ENCODE measurements at places on chromosomes 7 and 10.

- peak; percentile 25 for DNase-seq
Observed at GRCh38 chr10:31299119-31299518, 19.9 kb upstream of the ZEB1 start.

DNA sequence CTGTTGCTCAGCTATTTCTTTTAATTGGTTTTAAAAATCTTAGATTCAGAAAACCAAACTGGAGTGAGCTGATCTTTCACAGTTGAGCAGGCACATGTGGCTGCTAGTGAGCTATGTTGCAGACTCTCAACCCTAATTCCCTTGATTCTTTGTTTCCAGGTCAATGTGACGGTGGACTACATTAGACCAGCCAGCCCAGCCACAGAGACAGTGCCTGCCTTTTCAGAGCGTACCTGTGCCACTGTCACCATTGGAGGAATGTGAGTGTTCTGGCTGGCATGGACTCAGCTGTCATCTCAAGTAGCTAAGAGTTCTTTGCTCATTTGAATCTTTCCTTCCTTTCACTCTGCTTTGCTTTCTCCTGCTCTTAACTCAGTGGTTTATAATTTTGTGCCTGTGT, 187.1 kb downstream of the LRRC4 start:
- DNase-seq, result no peak

DNA sequence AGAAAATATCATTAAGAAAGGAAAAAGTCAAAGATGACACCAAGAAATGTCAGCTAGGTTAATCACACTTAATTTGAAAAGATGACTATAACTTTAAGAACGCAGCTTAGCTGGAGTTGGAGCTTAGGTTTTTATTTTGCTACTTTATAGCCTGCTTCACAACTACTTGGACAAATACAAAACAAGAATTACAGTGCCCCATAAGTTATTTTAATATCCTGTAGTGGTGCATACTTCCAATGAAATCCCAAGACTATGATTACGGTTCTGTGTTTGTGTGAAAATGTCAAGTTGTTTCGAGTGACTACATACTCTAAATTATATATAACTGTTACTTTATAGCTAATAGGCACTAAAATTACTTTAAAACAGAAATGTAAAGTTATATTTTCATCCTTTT, 244.6 kb upstream of the MGMT start:
- DNase-seq, result no peak

- no peak for DNase-seq
Observed at GRCh38 chr7:72032934-72033333, 379.2 kb downstream of the CALN1 start.

DNA sequence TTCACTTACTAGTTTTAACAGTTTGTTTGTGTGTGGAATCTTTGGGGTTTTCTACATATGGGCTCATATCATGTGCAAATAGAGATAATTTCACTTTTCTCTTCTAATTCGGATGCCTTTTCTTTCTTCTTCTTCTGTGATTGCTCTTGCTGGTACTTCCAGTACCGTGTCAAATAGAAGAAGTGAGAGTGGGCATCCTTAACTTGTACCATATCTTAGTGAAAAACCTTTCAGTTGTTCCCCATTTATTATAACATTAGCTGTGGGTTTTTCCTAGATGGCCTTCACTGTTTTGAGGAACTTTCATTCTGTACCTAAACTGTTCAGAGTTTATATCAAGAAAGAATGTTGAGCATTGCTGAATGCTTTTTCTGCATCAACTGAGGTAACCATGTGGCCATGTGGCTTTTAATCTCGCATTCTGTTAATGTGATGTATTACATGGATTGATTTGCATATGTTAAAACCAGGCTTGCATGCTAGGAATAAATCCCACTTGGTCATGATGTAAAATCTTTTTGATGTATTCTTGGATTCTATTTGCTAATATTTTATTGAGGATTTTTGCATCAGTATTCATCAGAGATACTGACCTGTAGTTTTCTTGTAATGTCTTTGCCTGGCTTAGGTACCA, 78.7 kb downstream of the FAM107B start:
- DNase-seq, result no peak

DNA sequence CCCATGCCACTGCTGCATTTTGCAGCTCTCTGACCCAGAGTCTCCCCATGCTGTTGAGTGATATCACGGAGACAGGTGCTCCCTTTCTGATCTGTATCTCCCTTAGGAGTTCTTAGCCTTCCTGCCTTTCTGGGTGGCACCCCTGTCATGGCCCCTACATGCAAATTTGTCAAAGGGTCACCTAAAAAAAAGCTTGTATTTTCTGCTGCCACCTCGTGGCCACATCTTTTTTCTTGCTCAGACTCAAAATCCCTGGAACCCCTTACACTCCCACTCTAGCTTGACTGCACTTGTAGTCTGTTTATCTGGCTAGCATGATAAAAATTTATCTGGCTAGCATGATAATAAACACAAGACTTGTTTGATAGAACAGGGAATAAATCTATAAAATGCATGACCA, 809.1 kb downstream of the SORCS1 start:
- DNase-seq, result no peak

DNA sequence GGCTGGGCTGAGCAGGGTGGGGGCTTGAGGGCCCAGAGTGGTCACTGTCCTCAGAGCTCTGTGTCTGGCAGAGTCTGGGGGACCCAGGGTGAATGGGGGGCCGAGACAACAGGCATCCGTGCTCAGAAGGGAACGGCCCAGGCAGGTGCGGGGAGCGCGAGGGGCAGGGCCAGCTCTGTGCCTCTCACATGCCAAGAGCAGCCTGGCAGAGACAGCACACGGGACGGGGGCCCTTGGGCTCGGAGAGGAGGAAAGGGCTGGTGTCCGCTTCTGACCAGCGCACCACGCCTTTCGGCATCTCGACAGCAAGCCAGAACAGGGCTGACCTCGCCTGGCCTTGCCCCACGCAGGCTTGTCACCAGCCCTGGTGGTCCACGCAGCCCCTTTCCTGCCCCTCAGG, 13.4 kb downstream of the AMZ1 start:
- no peak for DNase-seq

- no peak for DNase-seq
Observed at GRCh38 chr10:93027508-93027907, 33.1 kb upstream of the CYP26C1 start.

GRCh38 chr10:132098539-132099388, 33.0 kb downstream of the JAKMIP3 start:
- DNase-seq, result no peak

- no peak for DNase-seq
Observed at GRCh38 chr7:45970454-45970853, 49.4 kb upstream of the IGFBP3 start.

DNA sequence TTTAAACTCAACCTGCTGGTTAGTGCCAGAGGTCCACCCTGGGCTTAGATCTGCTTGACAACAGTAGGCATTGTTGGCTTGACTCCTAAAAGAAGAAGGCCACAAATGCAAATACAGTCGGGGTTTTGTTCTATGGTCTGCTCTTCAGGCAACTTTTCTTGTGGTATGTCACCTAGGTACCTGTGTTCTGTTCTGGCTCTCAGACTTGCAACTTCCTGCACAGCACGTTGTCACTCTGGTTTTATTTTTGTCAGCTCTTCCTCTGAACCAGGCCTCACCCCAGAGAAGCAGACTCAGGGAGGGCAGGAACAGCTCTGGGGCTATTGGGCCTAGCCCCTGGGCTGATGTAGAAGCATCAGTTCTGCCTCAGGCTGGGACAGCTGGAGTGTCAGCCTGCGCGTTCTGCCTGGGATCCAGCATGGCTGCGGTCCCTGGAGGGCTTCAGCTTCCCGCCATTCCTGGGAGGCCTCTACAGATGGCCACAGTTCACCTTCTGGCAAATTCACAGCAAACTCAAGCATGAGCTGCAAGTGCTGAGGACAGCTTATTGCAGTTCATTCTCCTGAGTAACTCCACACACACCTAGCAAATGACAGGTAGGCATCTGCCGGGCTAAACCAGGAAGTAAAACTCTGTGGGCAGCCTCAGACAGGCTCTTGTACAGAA, 11.0 kb upstream of the PDCD4 start:
- DNase-seq, result peak; percentile 81

GRCh38 chr7:78020874-78021249, 222.3 kb downstream of the PHTF2 start:
- no peak for DNase-seq

- DNase-seq, result no peak
Observed at GRCh38 chr7:32477649-32477980, 12.6 kb downstream of the LSM5 start.

DNA sequence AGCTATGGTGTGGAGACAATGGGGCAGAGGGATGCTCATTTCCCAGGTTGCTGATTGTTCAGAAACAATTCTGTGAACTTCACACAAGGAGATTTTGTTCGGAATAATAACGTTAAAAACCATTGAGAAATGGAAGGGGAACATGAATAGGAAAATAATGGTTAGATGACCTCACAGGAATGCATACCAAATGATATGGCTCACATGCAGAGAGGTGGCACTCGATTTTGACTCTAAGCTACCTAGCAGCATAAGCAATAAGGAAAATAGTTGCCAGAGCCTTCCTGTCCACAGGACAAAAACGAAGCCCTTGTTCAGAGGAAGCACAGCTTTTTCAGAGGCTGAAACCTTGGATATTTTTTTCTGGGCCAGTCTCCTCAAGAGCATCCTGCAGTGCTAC, 293.1 kb downstream of the ZEB1 start:
- no peak for DNase-seq

DNA sequence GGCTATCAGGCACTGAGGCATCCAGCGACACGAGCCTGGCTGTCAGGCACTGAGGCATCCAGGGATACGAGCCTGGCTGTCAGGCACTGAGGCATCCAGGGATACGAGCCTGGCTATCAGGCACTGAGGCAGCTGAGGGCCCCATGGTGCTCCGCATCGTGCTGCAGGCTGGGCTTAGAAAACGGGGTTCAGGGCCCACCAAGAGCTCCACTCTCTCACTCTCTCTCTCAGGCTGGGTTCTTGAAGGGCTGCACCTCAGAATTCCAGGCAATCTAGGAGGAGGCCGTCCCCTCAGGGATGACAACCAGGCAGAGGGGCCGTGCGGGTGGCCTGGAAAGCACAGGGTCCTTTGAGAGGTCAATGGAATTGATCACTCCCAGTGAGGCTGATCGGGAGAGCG, 69.0 kb downstream of the CFAP46 start:
- no peak for DNase-seq

DNA sequence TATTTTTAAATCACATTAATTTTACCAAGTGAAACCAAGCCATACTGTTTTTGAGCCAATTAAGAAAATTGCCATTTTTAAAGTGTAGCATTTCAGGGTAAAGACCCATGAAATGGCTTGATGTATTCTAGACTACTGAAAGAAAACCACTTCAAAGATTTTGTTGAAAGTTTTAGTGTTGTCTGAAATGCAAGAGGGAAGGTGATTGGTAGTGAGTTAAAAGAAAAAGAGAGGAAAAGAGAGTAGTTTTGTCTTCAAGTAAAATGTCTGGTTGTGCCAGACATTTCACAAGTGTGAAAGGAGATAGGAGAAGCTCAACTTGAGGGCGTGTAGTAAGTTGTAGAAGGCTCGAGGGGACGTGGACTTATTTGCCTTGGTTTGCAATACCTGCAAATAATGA, 41.6 kb downstream of the CALML5 start:
- DNase-seq, result no peak

- no peak for DNase-seq
Observed at GRCh38 chr7:47897831-47898230, 50.4 kb downstream of the PKD1L1 start.

GRCh38 chr7:107152011-107152410, 16.8 kb upstream of the HBP1 start:
- DNase-seq, result no peak

- no peak for DNase-seq
Observed at GRCh38 chr10:51201947-51202346, 127.7 kb downstream of the PRKG1 start.

DNA sequence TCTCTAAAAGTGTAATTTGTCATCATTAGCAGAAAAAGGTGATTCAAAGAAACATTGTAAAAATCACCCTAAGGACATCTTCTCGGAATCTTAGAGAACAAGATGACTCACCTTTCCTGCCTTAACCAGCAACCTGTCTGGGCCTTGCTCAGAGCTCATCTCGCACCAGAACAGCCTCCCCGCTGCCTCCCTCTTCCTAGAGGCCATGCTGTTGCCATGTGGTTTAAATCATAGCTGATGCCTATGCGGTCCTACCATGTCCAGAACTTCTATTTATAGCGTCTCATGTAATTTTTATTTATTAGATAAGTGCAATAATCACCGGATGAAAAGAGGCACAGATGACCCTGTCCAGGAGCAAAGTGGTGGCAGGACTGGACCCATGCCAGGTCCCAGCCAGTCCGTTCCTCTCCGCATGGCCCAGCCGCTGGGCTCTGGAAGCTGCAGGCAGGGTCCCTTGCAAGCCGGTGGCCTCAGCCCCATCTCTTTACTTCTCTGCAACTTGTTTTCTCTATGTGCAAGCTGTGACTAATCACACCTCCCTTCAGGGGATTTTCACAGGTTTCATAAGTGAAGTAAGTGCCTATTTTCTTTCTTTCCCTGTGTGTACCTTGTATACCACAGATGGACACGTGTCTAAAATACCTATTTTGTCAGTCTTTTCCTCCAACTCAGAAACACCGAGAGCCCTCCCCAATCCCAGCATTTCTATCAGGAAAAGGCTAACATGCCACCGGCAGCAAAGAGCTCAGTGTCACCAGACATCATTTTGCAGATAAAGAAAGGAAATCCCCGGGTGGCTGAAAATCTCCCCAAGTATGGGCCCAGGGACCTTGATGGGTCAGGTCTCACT, 27.1 kb downstream of the KLF6 start:
- no peak for DNase-seq

DNA sequence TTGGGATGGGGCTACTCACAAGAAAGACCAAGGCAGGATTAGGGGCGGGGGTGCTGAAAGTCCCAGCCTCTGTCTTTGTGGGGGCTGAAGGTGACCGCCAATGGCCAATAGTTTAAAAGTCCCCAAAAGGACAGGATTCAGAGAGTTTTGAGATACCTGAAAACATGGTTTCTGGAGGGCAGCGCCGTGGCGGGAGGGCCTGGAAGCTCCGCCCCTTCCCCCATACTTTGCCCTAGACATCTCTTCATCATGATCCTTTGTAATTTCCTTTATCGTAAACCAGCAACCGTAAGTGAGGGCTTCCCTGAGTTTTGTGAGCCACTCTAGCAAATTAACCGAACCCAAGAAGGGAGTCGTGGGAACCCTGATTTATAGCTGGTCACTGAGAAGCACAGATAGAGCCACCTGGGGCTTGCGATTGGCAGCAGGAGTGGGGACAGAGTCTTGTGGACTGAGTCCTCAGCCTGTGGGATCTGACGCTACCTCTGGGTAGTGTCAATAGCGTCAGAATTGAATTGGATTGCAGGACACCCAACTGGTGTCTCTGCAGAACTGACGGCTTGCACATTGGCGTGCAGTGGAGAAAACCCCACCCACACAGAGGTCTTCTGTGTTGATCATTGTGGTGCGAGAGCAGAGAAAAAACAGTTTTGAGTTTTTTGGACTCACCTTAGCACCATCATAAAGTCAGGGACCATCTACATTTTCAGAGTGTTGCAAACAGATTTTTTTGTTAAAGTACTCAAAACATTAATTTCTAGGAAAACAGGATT, 169.3 kb downstream of the USP6NL start:
- no peak for DNase-seq

GRCh38 chr7:74449144-74449543, 4.6 kb upstream of the GTF2IRD1 start:
- no peak for DNase-seq
